ENCODE measurements at places on chromosomes 7 and 10.

GRCh38 chr10:59934701-59935100 lies 28.3 kb upstream of the CCDC6 start:
- no peak for DNase-seq

GRCh38 chr10:70621503-70622078 lies 19.1 kb upstream of the PRF1 start:
- DNase-seq, result no peak

DNA sequence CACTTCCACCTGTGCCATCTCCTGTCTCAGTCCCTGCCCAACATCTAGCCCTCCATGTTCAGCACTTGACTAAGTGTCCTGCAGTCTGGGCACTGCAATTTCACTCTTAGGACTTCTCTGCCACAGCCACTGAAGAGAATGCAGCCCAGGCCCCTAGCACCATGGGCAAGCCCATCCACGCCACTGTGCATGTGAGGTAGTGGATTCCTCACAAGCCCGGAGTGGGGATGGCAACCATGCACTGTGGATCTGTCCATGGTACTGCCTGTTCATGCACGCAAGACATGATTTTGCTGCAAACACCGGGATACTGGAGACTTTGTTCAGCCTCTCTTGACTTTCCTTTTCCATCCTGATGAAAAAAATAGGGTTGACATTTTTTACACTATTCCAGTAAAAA lies 12.3 kb downstream of the DDC start:
- no peak for DNase-seq

DNA sequence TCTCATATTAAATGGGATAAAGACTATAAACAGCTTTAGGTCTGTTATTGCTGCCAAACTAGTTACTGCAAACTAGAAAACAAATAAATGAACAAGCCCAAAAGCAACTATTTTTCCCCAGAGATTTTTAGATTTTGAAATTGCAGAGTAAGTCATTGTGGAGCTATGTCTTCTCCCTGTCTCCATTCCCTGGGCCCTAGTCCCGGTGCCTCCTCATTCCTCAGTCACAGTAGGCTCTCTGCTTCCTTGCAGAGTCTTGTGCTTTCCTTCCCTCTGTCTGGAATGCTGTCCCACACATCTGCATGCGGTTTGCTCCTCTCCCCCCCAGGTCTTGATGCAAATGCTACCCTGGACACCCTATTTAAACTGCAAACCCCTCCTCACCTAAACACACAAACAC lies 4.0 kb downstream of the PNLIPRP3 start:
- no peak for DNase-seq

DNA sequence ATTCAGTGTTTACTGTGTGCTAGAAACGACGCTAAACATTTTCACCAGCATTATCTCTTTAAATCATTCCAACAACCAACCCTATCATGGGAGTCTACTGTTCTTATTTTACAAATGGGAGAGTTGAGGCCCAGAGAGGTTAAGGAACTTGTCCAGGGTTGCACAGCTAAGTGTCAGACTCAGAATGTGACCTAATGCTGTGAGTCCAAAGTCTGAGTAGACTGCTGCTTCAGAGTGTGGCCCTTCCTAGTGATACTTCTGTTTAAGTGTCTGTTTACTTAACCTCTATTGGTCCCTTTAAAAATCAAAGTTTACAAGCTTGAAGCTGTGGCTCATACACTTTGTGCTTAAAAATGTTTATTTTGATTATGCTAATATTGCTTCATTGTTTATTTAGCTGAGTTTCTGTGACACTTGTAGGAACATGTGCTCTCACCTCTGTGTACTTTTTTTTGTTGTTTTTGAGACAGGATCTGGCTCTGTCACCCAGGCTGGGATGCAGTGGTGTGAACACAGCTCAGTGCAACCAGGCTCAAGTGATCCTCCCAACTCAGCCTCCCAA lies 84.4 kb upstream of the SYPL1 start:
- DNase-seq, result no peak

GRCh38 chr10:74290708-74291107 lies 139.7 kb downstream of the ADK start:
- no peak for DNase-seq

DNA sequence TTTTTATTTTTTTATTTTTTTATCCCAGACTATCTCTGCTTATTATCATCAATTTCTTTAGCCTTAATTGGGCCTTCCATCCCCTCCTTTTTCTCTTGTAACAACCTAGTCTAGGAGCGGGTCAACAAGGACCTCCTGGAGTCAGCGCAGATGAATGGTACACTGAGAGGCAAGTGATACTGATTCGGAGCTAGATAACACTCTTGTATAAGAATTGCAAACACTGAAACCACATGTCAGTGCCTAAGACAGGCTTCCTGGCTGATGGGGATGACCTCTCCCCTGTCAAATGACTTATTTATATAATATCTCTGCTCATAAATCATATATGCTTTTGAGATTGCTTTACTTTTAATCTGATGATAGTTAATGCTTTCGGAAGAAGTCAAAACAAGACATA lies 22.7 kb downstream of the BPGM start:
- DNase-seq, result no peak

- no peak for DNase-seq
These were observed 43.0 kb downstream of the GNA12 start for GRCh38 chr7:2800931-2801688.

DNA sequence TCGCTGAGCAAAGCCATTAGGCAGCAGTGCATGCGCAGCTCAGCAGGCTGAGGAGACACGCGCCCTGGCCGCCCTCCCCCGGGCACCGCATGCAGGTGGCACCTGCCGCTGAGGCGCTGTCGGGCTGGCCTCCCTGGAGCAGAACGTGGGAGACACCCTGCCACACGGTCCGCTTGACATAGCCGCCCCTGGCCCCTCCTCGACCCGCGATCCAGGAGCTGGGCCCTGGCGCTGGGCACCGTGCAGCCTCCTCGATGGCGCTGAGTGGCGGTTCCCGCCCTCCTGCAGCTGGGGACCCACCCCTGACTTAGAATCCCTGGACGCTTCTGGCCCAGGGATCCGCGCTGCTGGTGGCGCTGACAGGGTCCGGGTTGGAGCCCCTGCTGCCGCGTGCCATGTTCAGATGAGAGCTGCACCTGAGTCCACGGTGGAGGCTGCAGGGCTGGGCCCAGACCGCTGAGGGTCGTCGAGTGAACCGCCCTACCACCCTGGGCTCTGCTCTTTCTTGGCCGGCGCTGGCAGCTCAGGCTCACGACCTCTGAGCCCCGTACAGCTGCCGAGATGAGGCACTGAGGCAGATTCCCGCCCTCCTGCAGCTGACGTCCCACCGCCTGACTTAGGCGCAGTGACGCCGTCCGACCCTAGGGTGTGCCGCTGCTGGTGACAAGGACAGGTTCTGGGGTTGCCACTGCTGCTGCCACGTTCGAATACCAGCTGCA lies 116.8 kb downstream of the OR13A1 start:
- DNase-seq, result no peak

DNA sequence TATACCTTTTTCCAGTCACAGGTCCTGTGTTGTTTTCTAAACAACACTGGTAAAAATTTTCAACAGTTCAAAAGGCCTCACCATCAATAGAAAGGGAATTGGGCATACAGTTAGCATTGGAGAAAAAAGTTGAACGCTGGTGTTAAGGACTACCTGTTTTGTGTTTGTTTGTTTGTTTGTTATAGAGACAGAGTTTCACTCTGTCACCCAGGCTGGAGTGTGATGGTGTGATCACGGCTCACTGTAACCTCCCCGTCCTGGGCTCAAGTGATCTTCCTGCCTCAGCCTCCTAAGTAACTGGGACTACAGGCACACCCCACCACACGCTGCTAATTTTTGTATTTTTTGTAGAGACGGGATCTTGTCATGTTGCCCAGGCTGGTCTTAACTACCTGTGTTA lies 306.1 kb downstream of the PRPF18 start:
- DNase-seq, result no peak

GRCh38 chr10:60155943-60156683 lies 233.6 kb downstream of the ANK3 start:
- no peak for DNase-seq

DNA sequence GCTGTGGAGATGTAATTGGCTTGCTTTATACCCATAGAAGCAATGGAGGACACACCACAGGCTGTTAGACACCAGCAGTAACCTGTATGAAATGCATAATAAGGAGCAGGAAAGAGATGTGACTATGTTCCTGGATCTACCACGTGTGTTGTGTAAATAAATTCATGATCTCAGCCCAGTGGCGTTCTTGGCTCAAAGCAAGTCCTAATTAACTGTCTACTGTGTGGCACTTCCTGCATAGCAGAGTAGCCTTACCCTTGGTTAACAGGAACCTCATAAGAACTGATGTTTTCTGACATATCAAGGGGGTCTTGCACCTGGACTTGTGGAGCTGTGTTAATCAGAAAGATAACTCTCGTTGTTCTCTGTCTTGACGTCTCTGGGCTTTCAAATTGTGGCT lies 25.7 kb upstream of the FAM180A start:
- DNase-seq, result peak; percentile 91

DNA sequence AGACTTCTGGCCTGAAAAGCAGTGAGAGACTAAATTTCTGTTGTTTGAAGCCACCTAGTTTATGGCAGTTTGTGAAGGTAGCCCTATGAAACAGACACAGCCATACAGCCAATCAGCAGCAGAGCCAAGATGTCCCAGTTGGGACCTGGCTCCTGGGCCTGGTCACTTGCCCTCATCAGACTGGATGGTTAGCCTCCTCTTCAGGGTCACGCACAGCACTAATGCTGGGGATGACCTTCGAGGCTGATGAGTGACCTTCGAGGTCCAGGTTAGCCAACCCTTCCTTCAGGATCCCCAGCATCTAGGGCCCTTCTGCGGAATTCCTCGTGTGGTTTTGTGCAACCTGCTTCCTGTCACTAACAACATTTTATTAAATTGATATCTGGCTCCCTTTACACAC lies 229.7 kb downstream of the FANK1 start:
- no peak for DNase-seq

DNA sequence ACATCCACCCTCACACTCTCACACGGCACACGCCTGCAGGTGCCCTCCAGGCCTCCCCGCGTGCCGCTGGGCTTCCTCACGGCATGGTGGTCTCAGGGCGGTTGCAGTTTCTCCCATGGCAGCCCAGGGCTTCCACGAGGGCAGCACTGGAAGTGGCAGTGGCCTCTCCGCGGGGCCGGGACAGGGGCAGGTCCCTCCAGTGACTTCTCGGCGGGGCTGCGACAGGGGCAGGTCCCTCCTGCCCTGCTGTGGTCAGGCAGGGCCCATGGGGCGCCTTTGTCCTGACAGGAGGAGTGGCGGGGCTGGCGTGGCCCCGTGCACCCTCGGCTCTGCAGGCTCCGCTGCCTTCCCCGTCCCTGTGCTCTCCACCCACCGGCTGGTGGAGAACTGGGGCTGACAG lies 19.0 kb downstream of the PWWP2B start:
- DNase-seq, result no peak

GRCh38 chr10:133174689-133175263 lies 14.8 kb downstream of the KNDC1 start:
- no peak for DNase-seq

DNA sequence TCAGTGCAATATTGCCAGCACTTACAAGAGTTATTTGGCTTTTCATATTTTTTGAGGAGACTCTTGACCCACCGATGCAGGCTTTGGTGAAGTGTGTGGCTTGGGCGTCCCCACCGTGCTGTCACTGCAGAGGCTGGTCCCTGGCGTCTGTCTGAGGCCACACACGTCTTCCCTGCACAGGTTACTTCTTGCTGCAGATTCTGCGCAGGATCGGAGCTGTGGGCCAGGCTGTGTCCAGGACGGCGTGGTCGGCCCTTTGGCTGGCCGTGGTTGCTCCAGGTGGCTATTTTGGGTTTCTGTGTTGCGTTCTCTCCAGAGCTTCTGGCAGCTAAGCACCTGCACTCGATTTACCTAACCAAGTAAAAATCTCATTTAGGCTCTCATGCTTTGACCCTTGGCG lies 18.9 kb downstream of the SUN1 start:
- no peak for DNase-seq

DNA sequence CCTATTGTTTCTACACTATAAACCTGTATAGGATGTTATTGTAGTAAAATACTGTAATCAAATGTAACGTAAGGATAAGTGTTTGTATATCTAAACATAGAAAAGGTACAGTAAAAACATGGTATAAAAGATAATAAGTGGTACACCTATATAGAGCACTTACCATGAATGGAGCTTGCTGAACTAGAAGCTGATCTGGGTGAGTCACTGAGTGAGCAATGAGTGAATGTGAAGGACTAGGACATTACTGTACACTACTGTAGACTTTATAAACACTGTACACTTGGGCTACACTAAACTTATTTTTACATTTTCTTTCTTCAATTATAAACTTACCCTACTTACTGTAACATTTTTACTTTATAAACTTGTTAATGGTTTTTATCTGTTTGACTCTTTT lies 732.9 kb upstream of the LRRN3 start:
- DNase-seq, result no peak

DNA sequence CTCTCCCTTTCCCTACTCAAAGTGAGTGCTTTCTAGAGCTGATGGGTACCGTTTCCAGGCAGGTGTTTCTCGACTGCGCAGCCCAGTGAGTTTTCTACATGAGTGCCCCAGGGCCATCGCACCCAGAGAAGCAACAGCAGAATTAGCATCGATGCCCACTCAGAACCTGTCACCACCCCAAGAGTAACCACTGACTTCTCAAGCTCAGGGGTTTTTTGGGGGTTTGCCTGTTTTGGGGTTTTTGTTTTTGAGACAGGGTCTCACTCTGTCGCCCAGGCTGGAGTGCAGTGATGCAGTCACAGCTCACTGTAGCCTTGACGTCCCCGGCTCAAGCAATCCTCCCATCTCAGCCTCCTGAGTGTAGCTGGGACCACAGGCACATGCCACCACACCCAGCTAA lies 25.7 kb downstream of the SNX8 start:
- DNase-seq, result no peak

DNA sequence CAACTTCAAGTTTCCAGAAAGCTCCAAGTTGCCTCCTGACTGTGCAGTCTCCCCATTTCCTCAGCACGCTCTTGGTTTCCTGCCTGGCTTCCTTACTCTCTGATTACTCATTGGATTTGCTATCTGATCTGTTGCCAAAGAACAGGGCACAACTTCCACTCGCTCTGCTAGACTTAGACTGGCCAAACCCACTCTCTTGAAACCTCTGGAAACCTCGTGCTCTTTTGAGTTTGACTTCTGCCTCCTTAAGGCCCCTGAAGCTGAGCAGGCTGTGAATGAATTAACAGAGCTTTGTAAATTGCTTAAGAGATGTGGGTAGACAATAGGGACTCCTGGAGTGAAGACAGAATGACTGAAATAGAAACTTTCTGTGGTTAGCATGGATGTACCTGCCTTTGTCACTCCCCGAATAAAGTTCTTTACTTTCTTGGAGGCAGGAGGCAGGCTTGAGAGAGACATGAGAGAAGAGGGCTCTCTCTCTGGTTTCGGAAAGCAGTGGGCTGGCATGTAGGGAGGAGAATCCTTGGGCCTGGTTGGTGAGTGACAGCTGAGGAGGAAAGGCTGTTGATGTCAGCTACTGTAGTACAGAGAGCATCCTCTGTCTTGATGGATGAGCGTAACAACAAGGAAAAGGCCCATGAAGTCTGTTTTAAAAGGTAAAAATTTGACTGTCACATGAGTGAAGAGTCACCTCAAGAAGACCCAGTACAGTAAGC lies 70.8 kb downstream of the CHN2 start:
- DNase-seq, result no peak

- no peak for DNase-seq
These were observed 56.4 kb upstream of the GNAI1 start for GRCh38 chr7:80078159-80078731.
